Stimulated activated naive CD4-positive, alpha-beta T cell treated with Interleukin-2 at 50 U/mL for 16 hours (primary cell): ENCODE measurements at places on chromosomes 3 and 15.

DNA sequence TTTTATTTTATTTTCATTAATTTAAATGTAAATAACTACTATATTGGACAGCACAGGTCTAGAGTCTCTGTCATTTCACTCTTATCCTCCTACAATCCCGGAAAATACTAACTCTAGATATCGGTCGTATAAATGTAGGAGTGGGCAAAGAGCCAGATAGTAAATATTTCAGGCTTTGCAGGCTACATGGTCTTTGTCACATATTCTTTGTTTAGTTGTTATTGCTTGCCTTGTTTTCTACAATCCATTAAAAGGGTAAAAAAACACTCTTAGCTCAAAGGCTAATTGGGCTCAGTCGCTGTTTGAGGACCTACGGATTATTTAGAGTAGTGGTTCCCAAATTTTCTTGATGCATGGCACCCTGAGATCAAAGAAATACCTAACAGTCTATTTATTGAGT, 1.7 kb downstream of the KNL1 start:
- no peak for DNase-seq

- no peak for DNase-seq
Observed at GRCh38 chr3:58288011-58288728, 17.9 kb upstream of the RPP14 start.

DNA sequence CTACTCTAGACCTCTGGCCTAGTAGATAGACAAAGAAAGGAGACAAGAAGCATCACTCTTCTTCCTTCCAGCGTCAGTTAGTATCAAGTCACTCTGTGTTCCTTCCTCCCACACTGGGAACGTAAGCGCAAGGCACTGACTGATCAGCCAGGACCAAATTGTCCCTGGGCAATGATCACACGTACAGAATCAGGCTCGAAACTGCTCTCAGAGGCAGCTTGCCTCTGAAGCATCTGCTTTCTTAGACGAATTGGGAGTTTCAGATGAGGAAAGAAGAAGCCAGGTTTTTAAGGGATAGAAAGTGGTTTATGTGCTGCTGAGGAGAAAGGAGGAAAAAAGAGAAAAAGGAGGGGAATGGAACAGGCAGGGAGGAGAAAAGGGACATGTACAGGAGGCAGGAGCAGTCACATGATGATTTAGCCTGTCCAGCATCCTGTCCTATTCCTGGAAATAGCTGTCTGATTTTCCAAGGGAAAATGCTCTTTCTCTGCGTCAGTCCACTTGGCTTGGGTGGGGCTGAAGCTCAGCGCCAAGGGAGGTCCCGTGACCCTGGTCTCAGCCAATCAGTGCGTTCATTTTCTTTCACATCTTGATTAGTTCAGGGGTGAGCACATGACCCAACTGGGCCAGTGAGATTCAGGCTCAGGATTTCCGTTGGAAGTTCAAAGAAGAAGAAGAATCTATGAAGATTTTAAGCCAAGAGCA, 102.0 kb upstream of the PRICKLE2 start:
- no peak for DNase-seq

- no peak for DNase-seq
Observed at GRCh38 chr3:187974871-187975271, 179.1 kb upstream of the LPP start.

GRCh38 chr3:57546616-57547015, 2.5 kb upstream of the DNAH12 start:
- DNase-seq: no peak

- no peak for DNase-seq
Observed at GRCh38 chr15:80491163-80491847, 87.1 kb downstream of the ARNT2 start.
